ENCODE measurements at places on chromosomes 2 and 18.

- no peak for DNase-seq
These were observed 1071.9 kb upstream of the CHAC2 start for GRCh38 chr2:52695731-52696130.

DNA sequence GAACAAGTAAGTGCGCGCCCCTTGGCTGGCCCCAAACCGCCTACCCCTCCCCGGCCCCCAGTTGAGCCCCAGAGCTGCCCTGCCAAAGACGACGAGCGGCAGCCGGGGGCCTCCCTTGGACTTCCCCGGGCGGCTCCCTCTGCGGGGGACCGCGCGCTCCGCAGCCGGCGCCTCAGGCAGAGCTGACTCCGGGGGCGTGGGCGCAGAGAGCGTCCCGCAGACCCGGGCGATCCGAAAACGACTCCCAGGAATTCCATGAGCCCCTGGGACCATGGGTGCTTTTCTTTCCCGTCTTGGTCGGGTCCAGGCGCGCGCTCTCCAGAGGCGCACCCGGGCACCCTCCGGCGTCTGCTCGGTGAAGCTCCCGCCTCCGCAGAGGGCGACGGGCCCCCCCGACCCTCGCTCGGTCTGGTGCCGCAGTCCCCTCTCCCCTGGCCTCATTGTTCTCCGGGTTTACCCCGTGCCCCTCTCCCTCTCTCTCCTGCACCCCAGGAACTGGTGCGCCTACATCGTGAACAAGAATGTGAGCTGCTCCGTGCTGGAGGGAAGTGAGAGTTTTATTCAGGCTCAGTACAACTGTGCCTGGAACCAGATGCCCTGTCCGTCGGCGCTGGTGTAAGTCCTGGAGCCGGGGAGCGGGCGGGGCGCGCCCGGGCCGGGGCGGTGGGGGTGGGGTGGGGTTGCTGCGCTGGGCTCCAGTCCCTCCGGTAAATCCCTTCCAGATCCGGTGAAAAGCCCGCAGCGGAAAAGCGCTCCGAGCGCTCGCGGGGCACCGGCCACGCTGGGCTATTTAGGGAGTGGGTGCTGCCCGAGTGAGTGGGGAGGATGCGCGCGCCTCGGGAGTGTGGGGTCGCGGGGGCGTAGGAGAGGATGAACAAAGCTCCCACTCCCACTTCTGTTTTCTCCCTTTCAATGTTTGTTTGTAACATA lies 776 bp downstream of the EMILIN2 start:
- no peak for DNase-seq

GRCh38 chr2:191478799-191479679 lies 198.9 kb upstream of the NABP1 start:
- no peak for DNase-seq

- no peak for DNase-seq
These were observed 157.2 kb downstream of the MIB1 start for GRCh38 chr18:21897811-21898210.

GRCh38 chr2:46198966-46199365 lies 98.2 kb upstream of the EPAS1 start:
- DNase-seq = no peak

GRCh38 chr2:159200498-159200897 lies 86.0 kb downstream of the WDSUB1 start:
- DNase-seq = no peak

GRCh38 chr2:148523315-148523714 lies 121.2 kb upstream of the EPC2 start:
- no peak for DNase-seq

DNA sequence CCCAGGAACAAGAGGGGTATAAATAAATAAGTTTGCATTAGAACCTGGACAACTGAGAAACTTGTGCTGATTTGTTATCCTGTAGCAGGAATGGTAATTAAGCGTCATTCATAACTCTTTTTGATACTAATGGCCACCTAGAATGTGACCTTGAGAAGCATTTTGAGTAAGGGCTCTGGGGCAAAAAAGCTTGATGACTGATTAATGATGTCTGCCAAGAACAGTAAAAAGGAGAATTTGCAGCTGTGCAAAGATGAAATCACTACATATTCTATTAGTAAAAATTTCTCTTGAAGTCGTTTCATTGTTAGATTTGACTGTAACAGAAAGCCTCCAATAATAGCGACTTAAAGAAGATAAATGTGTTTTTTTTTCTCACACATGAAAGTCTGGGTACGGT lies 157.7 kb downstream of the PRKCE start:
- no peak for DNase-seq

DNA sequence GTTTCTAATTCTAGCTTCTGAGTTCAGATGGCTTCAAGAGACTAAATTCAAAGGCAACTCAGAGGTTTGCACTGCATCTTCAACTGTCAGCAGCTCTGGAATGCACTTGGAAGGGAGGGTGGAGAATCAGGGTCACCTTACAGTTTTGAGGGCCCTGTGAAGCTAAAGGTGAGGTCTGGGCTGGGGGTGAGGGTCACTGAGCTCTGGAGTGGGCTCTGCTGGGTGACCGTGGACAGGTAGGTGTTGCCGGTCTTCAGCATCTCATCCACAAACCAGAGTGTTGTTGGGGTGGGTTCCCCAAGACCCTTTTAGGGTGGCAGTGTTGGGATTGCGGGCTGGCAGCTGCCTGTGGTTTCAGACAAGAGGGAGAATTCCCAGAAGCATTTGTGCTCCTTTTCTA lies 70.1 kb upstream of the CXCR4 start:
- DNase-seq = no peak

GRCh38 chr18:28062443-28062842 lies 114.5 kb downstream of the CDH2 start:
- DNase-seq = no peak

DNA sequence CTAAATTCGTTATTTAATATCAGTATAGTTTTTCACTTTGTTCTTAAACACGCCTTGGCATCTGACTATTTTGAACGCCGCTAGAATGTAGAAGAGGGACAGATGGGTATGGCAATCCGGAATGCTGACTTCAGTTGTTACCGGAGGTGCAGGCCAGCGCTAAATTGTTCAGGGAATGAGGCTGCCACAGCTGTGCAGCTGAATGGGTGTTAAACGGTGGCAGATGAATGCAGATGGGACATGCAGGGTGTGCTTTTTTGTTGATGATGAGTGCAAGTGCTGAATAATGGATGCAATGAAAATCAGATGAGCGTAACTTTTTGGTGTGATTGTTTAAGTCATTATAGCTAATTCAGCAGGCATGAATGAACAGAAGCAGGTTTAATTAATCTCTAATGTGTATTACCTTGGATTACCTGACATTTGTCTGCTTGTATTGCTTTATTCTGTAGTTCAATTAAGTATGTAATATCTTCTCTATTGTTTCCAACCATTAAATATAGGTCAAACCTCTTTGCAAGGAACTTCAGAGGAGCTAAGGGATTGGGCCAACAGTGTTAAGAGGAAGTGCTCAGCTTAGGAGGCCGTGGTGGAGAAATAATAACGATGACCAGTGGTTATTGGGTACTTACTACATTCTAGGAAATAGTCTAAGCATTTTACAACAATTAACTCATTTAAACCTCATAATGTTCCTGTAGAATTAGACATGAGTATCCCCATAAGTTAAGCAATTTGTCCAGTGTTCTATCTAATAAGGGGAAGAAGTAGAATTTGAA lies 11.9 kb upstream of the CREG2 start:
- DNase-seq = no peak
